ENCODE measurements at places on chromosomes 2 and 18.
A peak's percentile ranks its signal among the peaks of the same experiment; 100 is the strongest.

DNA sequence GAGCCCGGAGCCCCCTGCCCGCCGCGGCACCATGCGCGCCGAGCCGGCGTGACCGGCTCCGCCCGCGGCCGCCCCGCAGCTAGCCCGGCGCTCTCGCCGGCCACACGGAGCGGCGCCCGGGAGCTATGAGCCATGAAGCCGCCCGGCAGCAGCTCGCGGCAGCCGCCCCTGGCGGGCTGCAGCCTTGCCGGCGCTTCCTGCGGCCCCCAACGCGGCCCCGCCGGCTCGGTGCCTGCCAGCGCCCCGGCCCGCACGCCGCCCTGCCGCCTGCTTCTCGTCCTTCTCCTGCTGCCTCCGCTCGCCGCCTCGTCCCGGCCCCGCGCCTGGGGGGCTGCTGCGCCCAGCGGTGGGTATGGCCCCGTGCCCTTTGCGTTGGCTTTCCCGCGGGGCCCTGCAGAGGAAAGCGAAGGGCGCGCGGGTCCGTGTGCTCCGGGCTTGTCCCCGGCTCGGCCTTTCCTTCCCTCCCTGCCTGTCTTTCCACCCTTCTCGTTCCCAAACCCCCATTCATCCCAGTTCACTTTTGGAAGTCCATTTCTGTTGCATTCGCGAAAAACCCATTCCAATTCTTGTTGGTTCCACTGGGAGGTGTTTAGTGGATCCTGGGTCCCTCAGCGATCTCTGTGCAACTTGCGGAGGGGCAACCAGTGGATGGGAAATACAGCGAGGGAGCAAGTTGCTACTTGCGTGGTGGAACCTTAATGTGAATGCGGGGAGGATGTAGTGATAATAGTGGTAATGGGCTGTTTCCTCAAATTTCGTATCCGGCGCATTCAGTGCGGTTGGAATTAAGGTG is 599 bp downstream of the ADAM23 start:
- no peak for DNase-seq

- no peak for DNase-seq
Measured at GRCh38 chr2:25979001-25979400, 3.3 kb downstream of the KIF3C start.

- no peak for DNase-seq
Measured at GRCh38 chr2:29520001-29520400, 401.4 kb downstream of the ALK start.

DNA sequence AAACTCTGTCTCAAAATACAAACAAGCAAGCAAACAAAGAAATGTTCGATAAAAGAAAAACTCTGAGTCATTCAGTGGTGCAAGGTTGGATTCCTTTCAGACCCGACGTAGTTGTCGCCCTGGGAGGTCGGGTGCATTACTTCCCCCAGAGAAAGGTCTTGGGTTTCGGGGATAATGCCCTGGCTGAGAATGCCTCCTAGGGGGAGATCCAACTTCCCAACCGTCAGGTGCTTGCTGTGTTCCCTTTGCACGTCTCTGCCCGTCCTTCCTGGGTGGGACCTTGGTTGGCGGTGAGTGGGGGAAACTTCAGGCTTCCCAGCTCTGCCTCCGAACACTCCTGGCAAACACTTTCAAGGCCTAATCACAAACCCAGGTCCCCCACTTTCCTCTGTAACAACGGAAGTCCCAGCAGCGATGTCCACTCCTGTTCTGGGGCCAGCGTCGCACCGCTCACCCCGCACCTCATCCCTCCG is 609 bp downstream of the TPGS2 start:
- no peak for DNase-seq

GRCh38 chr2:20106746-20107145 is 55.3 kb upstream of the LAPTM4A start:
- DNase-seq, result no peak

DNA sequence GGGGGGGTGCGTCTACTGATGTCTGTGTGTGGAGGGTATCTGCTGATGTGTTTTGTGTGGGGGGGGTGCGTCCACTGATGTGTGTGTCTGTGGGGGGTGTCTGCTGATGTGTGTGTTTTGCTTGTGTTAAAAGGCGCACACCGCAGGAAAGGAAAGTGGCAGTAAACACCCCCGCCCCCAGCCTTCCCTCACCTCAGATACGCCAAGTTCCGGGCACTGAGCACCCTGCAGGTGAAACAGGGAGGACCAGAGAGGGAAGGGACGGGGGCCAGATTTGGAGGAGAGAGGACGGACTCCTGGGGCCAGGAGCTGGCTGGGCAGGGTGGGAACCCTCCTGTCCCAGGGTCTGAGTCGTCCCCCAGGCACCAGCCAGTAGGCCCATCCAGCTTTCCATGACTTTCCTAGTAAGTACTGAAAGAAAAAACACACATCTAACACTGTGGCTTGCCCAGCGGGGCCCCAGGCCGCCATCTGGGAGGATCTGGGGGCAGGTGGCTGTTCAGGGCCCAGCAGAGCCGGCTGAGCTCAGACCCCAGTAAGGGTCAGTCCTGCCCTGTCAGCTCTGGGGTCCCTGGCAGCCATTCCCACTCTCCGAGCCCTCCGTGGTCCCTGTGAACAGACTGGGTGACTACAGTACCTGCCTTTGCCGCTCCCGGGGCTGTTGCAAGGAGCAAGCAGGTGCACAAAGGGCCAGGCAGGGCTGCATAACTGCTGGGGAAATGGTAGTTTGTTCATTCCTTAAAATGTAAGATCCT is 126.9 kb downstream of the NFATC1 start:
- DNase-seq, result no peak

DNA sequence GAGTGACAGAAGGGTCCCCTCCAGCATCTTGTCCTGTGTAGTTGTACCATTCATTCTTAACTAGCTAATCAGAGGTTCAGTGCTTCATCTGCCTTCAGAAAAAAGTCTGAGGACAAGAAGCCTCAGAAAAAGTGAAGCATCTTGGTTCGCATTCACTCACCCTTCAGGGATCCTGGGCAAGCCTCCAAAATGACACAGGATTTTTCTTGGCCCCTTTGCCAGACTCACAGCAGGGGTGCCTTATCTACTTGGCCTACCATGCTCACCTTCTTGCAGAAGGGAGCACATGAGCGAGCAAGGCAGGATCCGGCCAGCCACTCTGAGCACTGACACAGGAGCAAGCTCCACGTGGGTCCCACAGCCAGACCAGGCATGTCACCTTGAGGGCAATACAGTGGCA is 43.1 kb upstream of the XDH start:
- DNase-seq, result no peak

GRCh38 chr2:23401427-23402204 is 16.6 kb downstream of the KLHL29 start:
- no peak for DNase-seq

GRCh38 chr18:8943900-8944870 is 158.3 kb upstream of the NDUFV2 start:
- no peak for DNase-seq

DNA sequence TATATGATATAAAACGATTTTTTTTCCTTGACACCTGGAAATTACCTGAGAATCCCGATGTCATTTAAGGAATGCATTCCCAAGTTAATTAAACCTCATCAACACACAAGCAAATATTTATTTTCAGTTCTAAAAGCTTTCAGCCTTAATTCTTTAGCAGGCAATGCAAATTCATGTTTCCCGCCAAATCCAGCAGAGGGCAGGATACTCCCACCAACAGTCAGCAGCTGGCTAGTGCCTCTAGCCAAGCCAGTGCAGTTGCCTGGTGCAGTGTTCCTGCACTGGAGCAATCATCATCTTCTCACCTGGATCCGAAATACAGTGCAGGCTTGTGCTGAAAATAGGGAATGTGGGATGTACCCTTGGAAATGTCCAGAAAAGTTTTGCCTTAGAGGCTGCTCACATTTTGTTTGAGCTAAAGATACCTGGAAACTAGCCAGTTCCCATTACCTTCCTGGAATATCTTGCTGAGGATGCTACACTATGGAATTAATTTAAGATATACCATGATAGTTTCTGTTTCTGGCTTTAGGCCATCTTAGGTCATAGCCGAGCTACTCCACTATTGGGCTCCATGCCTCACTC is 48.4 kb upstream of the CYTIP start:
- DNase-seq, result peak; percentile 45

- DNase-seq, result no peak
Measured at GRCh38 chr2:231597014-231597611, 4.4 kb downstream of the TEX44 start.

DNA sequence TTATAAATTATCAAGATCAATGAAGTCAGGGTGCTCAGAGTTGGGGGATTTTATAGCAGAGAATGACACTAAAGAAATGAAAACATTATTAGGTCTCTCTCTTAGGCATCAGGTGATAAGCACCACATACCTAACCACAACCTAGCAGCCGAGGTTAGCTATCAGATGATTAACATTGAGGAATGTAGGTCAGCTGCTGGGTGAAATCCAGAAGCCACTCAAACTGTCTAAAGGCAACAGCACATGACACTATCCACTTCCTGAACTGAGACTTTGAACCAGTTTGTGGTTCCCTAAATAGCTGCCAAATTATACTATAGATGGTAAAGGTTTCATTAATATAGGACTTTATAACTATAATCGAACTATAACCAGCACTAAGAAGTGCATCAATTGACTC is 4.7 kb downstream of the EPG5 start:
- DNase-seq, result peak; percentile 19

GRCh38 chr2:223486751-223487150 is 115.4 kb downstream of the SCG2 start:
- DNase-seq, result no peak

DNA sequence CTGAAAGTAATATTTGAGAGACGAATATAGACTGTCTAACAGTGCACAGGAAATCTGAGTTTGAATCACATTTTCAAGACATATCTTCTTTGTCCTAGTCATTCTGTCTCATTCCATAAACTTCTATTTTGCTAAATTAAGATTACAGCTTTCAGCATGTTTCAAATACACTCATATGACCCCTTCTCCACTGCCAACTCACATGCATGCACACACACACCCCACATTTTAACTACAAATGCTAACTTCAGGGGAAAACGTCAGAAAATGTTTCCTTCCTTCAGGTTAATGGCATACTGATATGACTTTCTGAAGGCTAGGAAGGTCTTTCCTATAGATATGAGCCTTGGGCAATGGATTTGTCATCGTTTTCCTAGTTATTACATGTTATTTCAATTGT is 373.7 kb downstream of the RBM43 start:
- no peak for DNase-seq

GRCh38 chr18:23563377-23564043 is 22.8 kb downstream of the NPC1 start:
- DNase-seq, result no peak

DNA sequence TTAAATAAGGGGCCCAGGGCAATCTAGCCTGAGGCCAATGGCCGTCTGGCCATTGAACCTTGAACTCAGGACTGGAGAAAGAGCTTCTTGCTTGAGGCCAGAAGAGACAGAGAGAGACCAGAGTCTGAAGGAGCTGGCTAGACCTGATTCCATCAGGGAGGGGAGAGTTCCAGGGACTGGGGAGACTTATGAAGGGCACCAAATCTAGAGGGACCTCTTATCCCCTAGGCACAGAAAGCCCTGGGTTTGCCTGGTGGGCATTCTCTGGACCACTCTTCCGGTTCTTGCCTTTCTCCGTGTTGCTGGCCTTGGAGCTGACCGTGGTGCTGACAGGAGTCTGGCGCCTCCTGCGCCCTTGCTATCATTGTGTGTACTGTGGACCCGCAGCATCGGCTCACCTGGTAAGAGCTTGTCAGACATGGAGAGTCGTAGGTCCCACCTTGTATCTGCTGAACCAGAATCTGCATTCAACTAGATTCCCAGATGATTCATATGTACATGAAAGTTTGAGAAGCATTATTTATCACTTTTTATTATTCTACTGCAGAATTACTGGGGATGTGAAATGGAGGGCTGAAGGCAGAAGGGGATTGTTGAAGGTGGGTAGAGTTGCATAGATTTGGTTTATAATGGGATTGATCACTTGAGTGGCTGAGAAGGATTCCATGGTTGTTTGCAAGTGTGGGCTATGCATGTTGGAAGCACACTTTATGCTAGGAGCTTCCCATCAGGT is 4.3 kb upstream of the TRPM8 start:
- DNase-seq, result no peak

DNA sequence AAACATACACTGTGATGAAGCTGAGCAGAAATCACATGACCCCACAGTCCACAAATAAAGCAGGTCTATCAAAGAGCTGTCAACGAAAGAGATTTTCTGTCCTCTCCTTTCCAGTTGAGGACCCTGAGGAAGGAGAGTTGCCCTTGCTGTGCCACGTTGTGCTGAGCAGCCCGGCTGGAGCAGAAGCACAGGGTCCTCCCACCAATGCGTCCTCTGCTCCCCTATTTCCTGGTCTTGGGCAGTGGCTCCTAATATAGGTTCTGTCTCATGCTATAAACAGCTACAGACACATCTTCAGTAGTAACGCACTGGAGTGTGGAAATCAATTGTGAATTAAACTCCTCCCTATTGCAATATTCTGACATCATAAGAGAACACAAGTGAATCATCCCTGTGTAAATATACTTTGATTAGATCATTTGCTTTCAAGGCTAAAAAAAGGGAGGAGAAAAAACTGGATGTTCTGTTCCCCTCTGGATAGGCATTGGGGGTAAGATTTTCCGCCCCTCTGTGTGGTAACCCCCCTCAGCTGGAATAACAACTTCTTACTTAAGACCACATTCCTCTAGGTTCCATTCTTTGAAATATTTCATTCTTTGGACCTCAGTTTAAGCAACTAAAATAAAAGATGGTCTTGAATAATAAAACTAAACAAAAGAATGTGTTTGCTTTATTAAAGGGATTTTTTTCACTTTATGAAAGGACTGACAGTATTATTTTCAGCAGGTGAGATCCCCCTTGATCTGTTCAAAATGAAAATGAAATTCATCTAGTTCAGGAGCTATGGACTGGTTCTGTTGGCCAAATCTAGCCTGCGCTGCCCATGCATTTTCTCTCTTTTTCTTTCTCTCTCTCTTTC is 8.3 kb upstream of the RHOB start:
- no peak for DNase-seq

- no peak for DNase-seq
Measured at GRCh38 chr2:10665833-10666232, 23.9 kb downstream of the NOL10 start.

DNA sequence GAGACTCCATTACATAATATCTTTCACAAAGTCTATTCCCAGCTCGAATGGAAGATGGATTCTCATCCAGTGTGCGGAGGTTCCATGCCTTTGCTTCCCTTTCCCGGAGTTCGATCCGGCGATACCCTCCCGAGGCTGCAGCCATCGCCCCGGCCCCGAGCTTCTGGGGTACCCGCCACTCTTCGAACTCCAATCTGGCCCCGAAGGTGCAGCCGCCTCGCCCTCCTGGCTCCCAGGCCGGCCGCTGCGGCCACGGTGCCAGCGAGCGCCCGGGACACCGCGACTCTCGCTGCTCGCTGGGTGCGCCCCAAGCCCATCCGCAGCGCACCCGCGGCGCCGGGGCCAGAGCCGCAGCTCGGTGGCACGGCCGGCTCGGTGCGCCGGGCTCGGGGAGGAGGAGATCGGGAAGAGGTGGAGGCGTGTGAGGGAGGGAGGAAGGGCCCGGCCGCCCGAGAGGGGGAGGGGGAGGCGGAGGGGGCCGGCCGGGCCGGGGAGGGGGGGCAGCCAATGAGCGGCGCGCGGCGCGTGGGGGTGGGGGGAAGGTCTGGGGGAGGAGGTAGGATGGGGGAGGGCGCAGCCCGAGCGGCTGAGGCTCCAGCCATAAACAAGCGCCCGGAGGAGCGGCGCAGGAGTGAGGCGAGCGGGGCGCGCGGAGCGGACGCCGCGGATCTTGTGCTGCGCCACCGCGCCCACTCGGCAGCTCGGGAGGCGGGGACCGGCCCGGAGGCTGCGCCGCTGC is at the start of gene CRIM1:
CRIM1 (plus strand) TSS at position 628 of the 739 bp plus-strand sequence. CDS start 515 bp downstream, outside the sequence.
- no peak for DNase-seq

Data from stimulated activated CD8-positive, alpha-beta memory T cell treated with anti-CD3 and anti-CD28 coated beads, Interleukin-15, amount 100 ng/mL, for 1 hour (primary cell).